ENCODE measurements at places on chromosomes 6 and 20. TPM values are rescaled to one million over a fixed set of nuclear protein-coding genes. Genes with fewer than 3 reads are reported as not detected.

GRCh38 chr20:20399531-20400500 lies 31.9 kb downstream of the INSM1 start:
- no peak for DNase-seq

DNA sequence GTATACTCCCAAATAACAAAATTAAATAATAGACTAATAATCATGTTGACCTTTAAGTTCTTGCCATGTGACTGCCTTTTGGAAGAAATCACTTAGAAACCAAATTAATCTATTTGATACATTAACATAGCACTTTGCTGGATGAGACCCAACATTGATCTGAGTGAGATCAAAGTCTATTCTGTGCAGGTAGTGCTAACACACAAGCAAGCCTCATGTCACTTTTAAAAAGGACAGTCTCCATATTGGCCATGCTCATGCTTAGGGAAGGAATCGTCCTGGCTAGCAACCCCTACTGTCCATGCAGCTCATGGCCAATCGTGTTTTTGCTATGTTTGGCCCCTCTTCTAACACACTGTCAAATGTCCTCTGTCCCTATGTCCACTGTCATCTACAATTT lies 35.8 kb upstream of the RNF217 start:
- DNase-seq = no peak

DNA sequence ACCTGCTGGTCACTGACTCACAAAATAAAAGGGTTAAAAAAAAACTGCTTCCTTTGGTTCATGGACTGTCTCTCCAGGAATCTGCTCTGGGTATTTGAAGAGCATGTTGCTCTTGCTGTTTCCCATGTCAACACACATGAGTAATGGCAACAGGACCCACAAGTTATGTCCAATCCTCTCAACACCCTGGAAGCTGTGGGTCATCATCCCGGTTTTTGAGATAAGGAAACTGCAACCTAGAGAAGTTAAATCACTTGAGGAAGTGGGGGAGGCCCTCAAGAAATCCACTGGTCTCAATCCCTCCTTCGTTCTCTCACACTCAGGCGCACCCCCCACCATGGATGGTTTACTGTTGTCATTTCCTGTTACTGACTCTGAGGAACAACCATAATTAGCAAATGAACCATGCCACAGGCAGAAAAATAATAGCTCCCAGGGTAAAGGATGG lies 12.4 kb downstream of the MAP1LC3A start:
- DNase-seq = no peak

CLDN20 gene
- not detected for polyA plus RNA-seq

HCK gene
- 33.3 TPM for polyA plus RNA-seq

NKX2-2 gene
- polyA plus RNA-seq = not detected
